ENCODE measurements at places on chromosomes 5 and 9.

GRCh38 chr5:150106674-150107426, 20.5 kb upstream of the CSF1R start:
- no peak for DNase-seq

GRCh38 chr5:17378346-17378997, 119.6 kb upstream of the TAF11L2 start:
- no peak for DNase-seq

DNA sequence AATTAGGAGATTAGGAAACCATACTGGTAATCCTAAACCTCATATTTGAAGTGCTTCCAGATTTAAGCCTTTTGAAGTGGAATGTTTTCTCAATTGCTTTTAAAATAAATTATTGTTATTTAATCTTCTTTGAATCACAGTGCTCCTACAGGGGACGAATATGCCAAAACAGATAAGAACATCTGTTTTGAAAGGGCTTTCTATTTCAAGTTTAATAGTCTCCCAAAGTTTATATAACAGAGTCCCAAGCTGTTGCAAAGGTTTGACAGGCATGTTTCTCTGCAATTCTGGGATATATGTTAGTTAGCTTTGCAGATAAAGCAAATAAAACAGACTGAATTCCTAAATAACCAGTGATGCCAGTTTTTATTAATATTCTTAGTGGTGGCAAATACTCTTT, 803.7 kb downstream of the TLE4 start:
- no peak for DNase-seq

- no peak for DNase-seq
These were observed 11.2 kb upstream of the SET start for GRCh38 chr9:128677794-128678193.

DNA sequence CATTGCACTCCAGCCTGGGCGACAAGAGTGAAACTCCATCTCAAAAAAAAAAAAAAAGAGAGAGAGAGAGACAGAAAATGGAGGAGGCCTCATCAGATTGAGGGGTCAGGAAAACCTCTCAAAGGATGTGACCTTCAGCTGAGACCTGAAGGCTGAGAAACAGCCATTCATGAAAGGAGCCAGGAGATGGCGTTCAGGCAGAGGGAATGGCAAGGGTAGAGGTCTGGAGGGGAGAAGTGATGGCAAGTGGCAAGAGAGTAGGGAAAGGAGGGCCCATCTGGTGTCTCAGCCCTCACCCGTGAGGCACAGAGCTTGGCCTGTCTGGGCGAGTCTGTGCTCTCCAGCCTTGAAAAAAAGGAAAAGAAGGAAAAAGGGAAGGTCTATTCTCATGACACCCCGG, 17.0 kb downstream of the CAMK2A start:
- no peak for DNase-seq

DNA sequence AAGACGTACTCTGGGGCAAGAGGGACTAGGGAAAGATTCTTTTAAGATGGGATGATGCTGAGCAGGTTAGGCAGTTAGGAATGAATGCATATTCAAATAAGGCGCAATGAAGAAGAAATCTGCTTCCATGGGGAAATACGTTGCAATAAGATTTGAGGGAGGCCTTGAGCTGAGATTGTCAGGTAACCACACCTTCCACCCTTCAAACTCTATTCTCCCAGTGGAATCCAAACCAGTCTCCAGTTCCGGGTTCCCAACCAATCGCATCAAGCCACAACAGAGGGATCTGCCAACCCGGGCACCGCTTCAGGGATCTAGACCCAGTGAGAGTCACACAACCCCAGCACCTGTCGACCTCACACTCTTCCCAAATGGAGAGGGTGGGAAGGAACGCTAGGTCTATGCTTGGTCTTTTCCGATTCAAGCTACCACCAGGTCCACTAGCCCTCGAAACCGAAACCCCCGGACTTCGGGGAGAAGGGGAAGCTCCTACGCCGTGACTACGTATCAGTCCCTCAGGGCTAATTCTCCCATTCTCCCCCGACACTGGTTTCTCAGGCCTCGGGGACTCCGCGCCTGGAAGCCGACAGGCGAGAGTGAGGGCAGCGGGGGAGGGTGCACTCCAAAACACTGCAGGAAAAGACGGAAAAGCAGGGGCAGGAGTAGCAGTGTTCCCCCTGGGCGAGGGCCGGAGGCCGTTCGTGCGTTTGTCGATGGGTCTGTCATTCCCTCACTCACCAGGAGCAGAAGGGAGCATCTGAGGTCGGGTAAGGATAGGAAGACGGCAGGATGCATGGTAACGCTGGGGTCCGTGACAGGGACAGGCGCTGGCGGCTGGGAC, 534 bp downstream of the ERP44 start:
- DNase-seq: peak; percentile 58

Data from right cardiac atrium (tissue), 5 donors.